T1000 (cell line): ENCODE measurements at places on chromosomes 4 and X.
A peak's percentile ranks its signal among the peaks of the same experiment; 100 is the strongest.

- DNase-seq, result peak; percentile 65
Observed at GRCh38 chrX:67780694-67781109, 236.9 kb downstream of the AR start.

GRCh38 chr4:40264995-40265909 is 68.4 kb downstream of the RHOH start:
- no peak for DNase-seq

DNA sequence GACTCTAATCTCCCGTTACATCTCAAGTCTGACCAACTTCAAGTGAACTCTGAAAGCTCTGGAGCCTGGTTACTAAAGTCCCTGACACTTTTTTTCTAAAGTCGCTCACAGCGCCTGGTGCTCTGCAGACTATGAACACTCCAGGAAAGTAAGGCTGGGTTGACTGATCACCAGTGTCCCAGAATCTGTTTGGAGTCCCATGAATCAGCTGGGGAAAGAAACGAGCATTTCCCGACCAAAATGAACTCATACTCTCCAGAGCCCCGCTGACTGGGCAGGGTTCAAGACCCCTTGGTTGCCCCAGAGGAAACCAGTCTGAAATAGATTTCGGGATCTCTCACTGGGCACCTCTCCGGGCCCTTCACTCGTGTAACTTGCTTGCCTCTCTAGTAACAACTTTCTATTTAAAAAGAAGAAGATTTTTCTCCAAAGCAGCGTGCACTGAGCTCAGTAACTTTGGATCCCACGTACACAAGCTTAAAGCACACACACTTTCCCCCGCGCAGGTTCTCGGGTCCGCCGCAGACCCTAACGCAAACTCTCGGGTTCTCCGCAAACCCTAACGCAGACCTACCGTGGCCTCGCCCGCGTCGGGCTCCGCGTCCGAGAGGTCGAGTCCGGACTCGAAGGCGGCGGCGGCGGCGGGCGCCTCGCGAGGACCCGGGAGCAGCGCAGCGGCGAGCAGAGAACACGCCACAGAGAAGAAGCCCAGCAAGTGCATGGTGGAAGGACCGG is 964 bp downstream of the VEGFC start:
- no peak for DNase-seq

- no peak for DNase-seq
Observed at GRCh38 chr4:41102414-41103092, 111.8 kb downstream of the APBB2 start.

GRCh38 chr4:94462572-94462971 is 10.8 kb downstream of the PDLIM5 start:
- no peak for DNase-seq

- DNase-seq, result no peak
Observed at GRCh38 chr4:140427919-140428471, 547 bp upstream of the CLGN start.

- no peak for DNase-seq
Observed at GRCh38 chrX:19840899-19841648, 46.3 kb downstream of the SH3KBP1 start.

DNA sequence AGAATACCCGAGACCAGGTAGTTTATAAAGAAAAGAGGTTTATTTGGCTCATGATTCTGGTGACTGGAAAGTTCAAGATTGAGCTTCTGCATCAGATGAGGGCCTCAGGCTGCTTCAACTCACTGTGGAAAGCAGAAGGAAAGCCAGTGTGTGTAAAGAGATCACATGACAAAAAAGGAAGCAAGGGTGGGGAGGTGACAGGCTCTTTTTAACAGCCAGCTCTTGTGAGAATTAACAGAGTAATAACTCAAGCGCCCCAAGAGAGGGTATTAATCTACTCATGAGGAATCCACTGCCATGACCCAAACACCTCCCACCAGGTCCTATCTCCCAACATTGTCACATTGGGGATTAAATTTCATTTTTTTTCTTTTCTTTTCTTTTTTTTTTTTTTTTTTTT is 6.3 kb upstream of the YIPF6 start:
- no peak for DNase-seq
